ENCODE measurements at places on chromosomes 5 and 9.

DNA sequence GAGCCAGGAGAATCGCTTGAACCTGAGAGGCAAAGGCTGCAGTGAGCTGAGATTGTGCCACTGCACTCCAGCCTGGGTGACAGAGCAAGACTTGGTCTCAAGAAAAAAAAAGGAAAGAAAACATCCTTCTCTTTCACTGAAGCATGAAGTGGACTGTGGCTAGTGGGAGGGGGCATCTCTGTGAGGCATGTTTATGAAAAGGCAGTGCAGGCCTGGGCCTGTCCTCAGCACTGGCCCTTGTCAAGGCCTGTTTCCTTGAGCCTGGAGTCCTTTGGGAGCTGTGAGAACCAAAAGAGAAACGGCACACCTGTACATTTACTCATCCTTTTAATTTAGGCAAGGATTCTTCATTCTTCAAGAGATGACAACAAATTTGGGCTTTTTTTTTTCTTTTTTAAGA lies 18.3 kb upstream of the FUBP3 start:
- no peak for DNase-seq

DNA sequence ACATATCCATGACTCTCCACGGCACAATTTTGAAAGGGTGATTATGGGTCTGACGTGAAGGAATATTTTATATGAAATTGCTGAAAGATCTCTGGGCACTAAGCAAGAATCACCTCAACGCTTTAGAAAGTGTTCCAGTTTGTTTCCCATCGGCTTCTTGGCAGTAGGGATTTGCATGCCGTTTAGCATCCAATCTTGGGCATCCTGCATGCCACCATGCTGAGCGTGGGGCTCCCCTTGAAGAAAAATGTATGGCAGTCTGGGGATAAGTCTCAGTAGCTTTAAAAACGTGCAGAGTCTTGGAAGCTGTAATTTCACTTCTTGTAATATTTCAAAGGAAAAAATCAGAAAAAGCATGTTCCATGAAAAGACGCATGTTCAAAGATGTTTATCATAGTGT lies 151.7 kb downstream of the DMRT2 start:
- DNase-seq: no peak

- no peak for DNase-seq
These were observed 72.0 kb upstream of the DAP start for GRCh38 chr5:10832987-10833386.

- DNase-seq: no peak
These were observed 104.0 kb upstream of the ACTBL2 start for GRCh38 chr5:57586649-57587048.

DNA sequence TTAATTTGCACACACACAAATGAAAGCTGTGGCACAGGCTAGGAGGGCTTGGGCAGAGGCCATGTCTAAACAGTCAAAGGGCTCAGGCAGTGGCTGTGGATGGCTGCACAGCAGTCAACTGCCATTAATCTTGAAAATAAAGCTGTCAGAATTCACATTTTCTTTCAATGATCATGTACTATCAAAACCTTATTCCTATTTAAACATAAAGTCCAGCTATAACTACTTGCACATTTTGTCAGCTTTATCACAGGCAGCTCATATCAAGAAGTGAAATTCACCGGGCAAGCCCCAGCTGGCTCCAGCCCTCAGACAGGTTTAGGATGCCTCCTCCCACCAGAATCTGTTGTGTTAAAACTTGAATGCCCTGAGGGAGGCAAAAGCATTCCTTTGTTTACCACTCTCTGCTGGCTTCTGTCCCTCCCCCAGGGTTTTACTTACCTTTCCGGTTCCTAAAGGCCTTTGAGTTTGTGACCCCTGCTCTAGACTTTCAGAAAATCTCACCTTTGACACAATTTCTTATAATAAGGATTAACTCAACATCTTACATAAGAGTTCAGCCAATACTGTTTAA lies 54.9 kb upstream of the GRAMD2B start:
- no peak for DNase-seq

DNA sequence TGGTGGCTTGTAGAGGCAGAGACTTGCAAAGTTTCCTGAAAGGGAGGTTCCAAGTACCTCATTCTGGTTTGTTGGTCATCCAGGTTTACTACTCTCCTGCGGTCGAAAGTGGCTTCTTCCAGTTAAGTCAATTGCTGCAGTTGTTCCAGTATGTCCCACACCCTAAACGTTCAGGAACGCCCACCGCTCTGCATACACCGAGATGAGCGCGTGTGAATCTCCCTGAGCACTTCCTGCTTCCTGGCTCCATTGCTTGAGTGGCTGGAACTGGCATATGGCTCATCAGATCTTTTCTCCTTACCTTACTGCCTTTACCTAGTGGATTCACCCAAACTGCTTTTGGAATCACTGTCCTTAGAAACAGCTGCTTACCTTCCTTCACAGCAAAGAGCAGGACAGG lies 59.1 kb upstream of the GLIS3 start:
- DNase-seq: no peak

- no peak for DNase-seq
These were observed 70.0 kb downstream of the DMAC1 start for GRCh38 chr9:7729371-7730163.

GRCh38 chr9:79040671-79041070 lies 531.1 kb upstream of the TLE4 start:
- DNase-seq: no peak

- no peak for DNase-seq
These were observed 1.9 kb downstream of the MOB3B start for GRCh38 chr9:27527702-27528075.

DNA sequence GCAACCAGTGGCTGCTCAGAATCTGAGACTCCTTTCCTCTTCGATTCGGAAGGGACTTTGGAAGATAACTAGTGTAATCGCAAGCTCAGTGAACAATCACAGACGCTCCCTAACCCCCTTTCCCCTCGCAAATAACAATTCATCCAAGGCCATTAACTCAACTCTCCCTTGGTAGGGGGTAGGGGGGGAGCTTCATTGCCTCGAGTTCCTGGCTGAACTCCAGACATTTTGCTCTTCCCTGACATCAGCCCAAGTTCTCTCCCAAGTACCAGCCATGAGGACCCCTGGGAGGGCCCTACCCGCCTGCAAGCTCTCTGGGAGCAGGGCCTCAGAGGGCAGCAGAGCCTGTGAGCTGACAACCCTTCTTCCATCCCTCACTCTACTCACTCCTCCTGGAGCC lies 8.4 kb downstream of the FAM163B start:
- DNase-seq: no peak

GRCh38 chr5:6188344-6188743 lies 190.0 kb downstream of the MED10 start:
- no peak for DNase-seq

DNA sequence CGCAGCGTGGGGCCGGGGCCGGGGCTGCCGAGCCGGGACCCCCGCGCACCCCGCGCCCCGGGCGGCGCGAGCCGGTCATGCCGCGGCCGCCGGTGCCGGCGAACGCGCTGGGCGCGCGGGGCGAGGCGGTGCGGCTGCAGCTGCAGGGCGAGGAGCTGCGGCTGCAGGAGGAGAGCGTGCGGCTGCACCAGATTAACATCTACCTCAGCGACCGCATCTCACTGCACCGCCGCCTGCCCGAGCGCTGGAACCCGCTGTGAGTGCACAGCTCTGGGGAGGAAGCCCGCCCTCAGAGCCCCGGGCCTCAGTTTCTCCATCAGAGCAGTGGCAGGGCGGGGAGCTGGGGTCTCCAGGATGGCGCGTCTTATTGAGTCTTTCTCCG lies 335 bp downstream of the GALNT12 start:
- no peak for DNase-seq
